Amygdala (tissue), 56 donors: ENCODE measurements at places on chromosomes 1 and 21.
A peak's percentile ranks its signal among the peaks of the same experiment; 100 is the strongest.

DNA sequence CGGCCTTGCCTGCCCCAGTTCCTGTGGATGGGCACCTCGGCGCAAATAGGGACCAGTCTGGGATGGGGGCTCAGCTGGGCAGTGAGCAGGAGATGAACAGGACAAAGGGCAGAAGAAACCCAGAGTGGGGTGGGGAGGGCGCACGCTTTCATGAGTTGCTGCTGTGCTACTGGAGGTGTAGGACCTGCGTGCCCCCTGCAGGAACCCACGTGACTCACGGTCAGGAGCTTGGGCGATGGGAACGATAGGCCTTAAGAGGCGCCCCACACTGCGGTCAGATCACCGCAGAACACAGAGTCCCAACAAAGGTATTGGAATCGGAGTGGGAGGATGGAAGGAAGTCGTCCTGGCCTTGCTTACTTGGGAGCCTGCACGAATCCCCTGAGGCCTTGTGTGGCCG, 17.2 kb downstream of the PRDM15 start:
- DNase-seq: no peak

- DNase-seq: no peak
These were observed 222.7 kb downstream of the TM2D1 start for GRCh38 chr1:61501971-61502916.

- DNase-seq: no peak
These were observed 390.6 kb downstream of the NUF2 start for GRCh38 chr1:163712321-163712720.

DNA sequence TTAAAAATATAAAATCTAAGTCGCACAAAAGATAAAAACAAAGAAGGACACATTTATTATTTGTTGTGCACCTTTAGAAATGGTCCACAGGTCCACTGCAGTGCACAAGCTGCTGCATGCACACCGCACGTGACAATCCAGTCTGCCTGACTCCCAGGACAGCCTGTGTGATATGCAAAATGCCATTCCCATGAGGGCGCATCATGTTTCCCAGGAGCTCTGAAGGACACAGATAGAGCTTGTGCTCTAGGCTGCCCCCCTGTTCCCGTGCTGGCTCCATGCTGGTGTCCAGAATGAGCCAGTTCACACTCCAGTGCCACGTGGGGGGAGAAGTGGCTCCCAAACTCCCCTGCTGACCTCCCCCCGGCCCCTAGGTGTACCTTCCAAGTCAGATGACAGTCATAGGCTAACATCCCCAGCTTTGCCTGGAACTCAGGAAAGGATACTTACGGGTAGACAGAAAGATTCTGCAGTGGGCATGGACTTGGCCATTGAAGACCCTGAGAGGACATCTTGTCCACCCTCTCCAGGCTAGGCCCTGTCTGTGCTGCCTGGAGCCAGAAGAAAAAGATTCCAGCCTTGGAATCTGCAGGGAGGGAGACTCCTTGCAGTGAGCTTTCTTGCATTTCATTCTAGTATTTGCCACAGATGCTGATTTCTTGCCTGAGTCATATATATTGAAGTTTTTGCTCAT, 26.3 kb downstream of the RAB7B start:
- no peak for DNase-seq

DNA sequence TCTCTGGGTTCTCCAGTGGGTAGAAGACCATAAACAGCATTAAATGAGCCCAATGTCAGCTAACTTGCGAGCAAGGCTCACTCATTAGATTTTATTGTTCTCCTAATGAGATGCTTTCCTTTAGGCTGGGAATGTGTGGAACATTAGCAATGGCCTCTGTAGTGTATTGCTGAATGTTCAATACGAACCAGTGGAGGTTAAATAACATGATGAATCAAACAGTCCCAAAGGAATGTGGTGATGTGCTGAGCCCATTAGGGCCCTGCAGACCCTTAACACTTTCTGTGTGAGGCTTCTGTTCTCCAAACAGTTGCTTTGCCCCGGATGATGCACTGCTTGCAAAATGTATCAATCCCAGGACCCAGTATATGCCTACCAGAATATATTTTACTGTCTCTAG, 225.5 kb downstream of the ATG4C start:
- no peak for DNase-seq

DNA sequence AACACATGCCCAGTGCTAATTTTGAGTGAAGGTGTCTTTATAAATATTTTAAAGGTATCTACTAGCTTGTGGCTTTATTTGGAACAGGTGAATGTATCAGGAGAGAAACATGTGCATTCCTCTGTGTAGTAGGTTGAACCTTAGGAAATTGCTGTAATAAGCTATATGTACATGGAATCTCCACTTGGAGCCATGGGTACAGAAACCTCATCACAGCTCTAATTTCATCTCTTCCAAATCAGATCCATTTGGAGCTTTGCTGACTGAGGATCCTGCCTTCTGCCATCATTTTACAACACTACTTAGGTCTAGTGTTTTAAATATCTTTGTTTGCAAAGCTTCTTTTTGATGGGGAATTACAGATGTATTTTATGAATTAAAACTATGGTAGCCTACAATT, 2.1 kb downstream of the KCNK2 start:
- no peak for DNase-seq

GRCh38 chr1:247330548-247331171, 1.0 kb downstream of the ZNF496 start:
- DNase-seq: no peak

DNA sequence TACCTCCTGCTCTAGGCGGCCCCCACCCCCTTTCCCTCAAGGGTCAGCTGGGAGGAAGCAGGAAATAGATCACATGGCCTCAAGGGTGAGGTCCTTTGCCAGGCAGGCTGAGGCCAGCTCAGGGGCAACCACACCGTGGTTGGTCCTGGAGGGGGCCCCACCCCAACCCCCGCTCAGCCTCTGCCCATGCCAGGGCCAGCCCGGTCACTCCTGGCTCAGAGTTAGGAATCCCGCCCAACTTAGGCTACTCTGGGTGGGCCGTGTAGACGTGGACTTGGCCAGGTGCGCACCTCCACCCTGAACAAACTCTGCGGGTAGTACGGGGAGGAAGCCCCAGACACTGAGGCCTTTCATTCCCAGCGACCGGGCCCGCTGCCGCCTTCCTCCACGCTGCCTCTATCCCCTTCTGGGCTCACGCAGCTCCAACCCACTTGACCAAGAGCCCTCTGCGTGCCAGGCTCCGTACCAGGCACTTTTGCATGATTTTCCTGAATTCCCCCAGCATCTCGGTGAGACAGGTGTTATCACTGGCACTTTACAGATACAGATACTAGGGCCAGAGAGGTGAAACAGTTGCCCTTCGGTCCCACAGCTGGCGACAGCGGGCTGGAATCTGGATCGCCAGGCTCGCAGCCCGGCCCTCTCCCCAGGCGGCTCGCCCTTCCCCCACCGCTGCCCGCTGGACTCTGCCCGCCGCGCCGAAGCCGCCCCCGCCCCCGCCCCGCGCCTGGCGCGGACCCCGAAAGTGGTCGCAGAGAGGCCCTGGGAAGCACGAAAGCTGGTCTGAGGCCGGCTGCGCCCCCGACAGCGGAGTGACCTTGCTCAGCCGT, 769 bp downstream of the GALE start:
- no peak for DNase-seq

DNA sequence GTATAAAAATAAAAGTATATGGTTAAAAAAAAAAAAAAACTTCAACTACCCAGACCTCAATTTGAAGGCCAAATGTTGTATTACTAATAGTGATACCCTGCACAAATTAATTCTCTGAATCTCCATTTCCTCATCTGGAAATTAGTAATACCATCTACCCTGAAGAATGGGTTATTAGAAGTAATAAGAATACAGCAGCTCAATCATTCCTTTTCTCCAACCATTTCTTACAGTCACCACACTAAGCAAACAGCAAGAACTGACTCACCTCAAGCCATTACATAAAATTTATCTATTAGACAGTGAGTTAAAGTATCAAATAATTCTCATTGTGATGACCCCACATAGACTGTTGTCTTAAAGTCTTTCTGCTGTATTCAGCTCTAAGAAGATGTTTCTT, 39.6 kb downstream of the RERE start:
- DNase-seq: no peak

DNA sequence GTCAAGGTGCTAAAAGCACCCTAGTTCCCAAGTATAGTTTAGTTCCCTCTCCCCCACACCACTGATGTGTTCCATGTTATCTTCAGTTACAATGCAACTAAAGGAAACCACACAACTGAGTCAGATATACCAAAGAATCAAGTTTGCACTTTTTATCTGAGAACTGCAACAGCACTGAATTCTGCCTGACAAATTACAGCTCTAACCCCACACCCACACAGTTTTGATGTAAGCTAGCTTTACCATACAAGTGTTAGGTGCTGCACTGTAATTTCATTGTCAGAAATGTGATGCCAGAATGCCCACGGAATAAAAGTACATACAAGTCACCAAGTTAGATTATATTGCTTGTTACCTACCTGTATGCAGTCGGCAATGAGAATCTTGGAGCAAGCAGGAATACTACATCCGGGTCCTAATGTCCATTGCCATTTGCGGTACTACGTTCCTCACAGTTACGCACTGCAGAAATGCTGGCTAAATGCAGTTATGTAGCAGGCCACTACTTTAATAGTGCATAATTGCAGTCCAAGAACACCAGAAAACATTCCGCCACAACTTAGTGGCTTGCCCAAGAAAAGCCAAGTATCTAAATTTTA, 12.1 kb downstream of the SFPQ start:
- no peak for DNase-seq

DNA sequence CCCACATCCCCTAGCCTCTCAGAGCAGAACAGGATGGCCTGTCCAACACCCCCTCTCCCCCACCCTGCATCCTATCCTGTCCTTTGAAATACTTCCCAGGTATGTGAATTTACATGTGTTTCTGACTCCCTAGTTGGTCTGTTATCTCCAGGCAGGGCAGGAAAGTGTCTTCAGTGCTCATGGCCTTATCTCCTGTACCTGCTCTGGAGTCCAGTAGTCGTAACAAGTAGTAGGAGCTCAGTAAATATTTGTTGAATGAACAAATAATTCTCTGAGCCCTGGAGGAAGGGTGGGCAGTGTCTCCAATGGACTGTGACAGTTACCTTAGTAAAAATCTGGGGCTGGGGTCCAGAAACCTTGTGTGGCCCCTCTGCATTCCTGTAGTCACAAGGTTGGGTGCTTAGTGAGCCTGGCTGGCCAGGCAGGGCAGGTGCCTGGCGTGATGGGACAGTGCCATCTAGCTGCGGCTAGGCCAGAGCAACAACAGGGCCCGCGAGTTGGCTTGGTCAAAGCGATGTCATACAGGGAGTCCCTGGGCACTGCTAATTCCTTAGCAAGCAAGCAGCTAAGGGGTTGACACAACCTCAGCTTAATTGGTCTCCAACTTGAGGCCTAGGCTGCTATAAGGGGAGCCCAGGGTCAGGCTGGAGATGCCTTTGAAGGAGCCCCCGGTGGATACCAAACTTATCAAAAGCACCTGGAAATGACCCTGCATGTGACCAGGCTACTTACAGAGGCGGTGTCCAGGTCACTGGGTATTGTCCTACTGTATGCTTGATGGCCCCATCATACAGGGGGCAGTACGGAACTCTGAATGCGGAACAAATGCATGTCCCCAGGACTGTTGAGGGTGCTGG, 89.0 kb upstream of the PPM1J start:
- peak; percentile 66 for DNase-seq

DNA sequence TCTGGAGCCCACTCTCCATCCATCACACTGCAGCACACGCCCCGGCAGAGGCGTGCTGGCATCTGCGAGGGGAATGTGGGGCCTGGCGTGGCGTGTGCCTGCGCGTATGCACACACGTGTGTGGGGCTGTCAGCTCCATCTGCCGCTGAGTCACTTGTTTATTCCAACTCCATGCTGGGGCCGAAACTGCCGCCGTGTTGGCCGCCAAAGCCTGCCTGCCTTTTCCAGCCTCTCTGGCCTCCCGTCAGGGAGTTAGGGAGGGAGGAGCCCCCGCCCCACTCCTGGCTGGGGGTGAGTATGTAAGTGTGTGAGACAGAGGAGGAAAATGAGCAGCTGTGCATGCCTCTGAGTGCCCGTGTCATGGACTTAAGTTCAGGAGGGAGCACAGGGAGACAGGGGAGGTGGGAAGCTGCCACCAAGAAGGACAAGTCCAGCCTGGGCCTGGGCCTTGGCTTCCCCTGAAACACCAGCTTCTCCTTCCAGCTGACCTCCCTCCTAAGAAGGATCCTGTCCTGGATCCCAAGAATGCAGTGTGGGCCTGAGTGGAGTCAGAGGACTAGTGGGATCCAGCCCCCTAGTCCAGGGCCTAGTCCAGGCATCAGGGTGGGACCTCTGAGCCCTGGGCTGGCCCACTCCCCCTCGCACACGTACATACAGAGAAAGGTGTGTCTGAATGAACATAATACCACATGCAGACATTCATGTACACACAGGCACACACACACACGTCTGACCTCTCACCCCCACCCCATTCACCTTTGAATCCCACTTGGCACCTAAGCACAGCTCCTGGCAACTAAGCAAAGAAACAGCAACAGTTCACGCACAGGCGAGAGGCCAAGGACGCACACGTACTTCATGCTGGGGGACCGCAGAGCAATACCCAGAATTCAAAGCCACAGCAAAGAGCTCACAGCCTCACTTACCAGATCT, 24.7 kb downstream of the MEF2D start:
- DNase-seq: peak; percentile 49

DNA sequence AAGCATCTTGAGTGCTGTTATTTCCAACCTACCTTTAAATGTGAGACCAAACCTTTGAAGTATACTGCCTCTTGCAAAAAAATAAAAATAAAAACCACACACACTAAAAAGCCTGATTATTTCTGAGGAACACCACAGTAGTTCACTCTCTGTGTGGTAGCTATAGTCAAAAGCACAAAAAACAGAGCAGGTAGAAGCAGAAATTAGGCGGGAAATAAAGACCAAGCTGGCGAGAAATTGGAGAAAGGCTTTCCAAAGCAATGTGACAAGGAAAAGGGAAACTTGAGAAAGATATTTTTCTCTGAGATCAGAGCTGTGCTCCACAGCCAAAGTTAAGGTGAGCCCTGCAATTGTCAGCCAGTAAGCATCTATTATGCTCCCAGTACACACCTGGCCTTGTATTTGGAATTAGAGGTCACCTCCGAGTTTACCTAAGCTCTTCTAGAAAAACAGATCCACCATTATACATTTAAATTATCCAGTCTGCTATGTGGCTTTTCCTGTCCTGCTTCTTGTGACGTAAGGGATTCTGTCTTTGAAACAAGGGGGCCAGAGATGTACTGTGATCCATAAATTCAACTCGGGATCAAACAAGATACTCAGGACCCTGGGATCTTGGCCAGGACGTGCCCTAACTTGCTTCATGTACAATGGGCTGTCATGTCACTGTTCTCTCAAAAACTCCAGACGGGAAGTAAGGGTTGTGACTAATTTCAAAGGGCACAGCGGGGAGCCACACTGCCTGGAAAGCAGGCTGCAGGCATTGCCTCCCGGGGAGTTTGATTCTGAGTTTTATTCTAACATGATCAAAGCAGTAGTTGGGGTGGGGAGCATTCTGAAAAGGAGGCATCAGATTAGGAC, 39.8 kb upstream of the RAB4A start:
- DNase-seq: no peak

DNA sequence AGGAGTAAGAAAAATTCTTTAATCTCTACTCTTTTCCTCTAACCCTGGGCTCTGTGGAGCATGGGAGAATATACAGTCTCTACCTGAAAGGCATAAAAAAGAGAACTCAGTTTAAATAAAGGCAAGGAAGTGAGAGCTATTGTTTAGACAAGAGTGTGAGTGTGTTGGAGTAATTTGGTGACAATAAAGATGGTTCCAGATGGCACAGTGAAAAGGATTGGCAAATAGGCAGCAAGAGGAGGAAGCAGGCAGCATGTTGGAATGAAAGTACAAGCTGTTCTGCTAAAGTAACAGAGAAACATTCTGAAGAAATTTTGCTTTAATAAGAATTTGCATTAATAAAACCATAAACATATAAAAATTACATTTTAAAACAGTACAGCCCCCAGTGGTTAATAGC, 163.4 kb downstream of the DNM3 start:
- no peak for DNase-seq
